ENCODE measurements at places on chromosomes 12 and 14.
A peak's percentile ranks its signal among the peaks of the same experiment; 100 is the strongest.

DNA sequence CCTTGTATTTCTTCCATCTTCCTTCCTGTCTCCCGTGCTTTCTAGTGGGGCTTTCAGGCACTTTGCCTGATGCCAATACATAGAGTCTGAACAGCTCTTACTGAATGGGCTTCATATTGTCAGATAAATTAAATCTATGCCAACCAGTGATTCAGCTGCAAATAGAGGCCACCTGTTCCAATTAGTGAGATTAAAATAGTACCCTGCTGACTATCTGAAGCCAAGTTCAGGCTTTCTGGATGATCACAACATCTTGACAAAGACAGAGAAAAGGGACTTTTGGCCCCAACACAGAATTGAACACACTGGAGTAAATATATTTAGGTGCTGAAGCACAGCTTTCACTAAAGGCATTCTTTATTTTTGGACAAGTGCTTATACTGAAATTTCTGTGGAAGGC lies 11.8 kb downstream of the TMCC3 start:
- DNase-seq = peak; percentile 91

- DNase-seq = no peak
Measured at GRCh38 chr12:65620046-65620445, 204.2 kb upstream of the HMGA2 start.

- peak; percentile 25 for DNase-seq
Measured at GRCh38 chr12:3116106-3116844, 39.1 kb downstream of the TSPAN9 start.

DNA sequence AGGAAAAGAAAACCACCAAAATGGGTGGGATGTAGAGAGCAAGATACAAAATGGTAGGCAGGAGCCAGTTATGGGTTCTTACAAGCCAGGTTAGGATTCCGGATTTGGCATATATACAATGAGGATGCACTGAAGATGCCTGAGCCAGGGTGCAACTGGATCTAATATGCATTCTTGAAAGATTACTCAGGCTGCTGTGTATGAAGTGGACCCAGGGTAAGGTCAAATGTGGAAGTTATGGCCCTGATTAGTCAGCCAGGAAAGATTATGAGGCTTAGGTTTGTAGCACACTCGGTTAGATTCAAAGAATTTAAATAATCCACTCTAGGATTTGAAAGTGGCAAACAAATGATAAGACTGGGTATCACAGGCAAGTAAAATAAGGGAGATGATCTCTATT lies 1750.7 kb upstream of the FLRT2 start:
- DNase-seq = no peak

DNA sequence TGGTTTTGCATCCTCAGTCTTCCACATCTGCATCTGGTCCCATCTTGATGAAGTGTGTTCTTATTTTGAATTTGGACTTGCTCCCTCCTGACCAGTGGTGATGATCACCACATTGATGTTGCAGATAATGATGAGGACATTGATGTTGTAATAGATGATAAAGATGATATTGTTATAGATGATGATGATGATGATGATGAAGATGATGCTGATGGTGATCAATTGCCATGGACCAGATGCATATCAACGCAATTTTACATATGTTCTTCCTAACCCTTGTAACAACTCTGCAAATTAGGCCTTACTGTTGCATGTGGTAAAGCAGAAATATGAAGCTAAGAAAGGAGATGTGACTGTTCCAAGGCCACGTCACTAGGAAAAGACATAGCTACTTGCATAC lies 380.3 kb upstream of the TBX3 start:
- no peak for DNase-seq

GRCh38 chr14:34237677-34238076 lies 224.4 kb downstream of the SPTSSA start:
- DNase-seq = no peak

DNA sequence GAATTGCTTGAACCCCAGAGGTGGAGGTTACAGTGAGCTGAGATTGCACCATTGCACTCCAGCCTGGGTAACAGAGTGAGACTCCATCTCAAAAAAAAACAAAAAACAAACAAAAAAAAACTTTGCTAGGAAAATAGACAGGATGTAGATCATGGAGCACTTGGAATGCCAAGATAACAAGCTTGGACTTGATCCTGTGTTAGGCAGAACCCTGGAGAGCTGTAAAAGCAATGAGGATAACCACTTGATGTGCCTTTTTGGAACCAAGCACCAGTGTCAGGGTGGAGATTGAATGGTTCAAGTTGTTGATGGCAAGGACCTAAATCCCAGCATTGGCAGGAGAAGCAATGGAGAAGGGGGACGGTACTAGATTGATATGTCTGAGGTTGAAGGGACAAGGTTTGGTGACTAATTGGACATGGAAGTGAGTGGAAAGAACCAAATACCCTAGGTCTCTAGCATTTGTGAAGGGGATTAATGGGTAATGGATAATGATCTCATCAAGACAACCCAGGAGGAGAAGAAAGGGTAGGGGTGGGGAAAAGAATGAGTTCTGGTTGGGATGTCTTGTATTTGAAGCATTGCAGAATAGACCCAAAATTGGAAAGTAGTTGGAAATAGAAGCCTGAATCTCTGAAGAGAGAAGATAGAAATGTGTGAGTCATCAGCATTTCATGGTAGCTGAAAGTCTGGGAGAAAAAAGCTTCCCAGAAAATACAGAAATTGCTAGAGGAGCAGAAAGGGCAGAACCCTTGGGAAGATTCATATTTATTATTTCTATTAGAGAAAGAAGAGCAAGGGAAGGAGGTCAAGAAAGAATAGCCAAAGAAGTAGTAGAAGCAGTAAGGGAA lies 176.7 kb downstream of the NUAK1 start:
- no peak for DNase-seq

DNA sequence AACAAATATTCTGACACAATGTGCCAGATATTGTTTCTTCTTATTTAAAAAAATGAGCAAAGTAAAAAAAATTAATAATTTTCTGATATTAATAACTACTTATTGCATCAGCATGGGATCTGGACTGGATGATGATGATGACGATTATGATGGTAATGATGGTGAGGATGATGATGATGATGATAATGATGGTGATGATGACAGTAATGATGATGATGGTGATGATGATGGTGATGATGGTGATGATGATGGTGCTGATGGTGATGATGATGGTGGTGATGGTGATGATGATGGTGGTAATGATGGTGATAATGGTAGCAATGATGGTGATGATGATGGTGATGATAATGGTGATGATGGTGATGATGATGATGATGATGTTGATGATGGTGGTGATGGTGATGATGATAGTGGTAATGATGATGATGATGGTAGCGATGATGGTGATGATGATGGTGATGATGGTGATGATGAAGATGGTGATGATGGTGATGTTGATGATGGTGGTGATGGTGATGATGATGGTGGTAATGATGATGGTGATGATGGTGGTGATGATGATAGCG lies 94.0 kb downstream of the SRRM4 start:
- DNase-seq = no peak

DNA sequence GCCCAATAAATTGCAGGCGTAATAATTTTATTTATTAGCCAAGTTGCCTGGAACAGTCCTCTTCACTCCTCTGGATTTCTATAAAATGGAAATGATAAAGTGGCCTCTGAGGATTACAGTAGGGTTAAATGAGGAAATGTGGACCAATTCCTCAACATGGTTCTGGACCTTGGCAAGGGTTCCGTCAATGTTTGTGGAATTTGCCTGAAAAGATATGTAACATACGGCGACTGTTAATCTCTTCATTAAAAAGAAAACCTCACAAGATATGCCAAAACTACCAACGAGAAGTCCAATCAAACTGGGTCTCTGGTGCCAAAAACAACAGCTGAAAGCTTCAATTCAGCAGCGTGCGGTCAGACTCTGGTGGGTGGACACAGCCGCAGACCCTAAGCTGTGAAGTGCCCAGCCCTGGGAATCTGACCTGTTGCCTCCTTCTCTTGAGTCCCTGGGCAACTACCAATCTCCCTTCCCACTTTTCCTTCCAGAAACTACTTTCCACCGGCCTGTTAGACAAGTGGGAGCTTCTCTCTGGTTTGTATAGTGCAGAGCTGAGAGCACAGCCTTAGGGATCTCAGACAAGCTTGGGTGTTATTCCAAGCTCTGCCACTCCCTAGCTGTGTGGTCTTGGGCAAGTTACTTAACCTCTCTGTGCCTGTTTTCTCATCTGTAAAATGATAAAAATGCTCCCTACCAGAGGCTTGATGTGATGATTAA lies 190.5 kb upstream of the GSC start:
- no peak for DNase-seq

- no peak for DNase-seq
Measured at GRCh38 chr14:34135492-34135891, 184.6 kb upstream of the EGLN3 start.

DNA sequence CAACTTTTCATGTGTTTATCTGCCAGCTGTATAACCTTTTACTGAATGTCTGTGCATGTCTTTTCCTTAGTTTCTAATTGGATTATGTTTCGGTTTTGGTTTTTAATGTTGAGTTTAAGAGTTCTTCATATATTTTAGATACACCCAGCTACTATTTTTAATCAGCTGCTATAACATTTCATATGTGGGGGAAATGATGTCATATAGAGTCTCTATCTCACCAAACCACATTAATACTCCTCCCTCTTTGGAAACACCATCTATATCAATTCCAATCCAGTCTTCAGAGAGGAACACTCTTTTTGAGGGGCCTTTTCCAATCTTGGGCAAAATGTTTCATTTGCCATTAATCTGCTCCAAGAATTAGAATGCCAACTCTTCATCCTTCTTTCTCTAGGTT lies 28.5 kb upstream of the GCH1 start:
- DNase-seq = no peak

DNA sequence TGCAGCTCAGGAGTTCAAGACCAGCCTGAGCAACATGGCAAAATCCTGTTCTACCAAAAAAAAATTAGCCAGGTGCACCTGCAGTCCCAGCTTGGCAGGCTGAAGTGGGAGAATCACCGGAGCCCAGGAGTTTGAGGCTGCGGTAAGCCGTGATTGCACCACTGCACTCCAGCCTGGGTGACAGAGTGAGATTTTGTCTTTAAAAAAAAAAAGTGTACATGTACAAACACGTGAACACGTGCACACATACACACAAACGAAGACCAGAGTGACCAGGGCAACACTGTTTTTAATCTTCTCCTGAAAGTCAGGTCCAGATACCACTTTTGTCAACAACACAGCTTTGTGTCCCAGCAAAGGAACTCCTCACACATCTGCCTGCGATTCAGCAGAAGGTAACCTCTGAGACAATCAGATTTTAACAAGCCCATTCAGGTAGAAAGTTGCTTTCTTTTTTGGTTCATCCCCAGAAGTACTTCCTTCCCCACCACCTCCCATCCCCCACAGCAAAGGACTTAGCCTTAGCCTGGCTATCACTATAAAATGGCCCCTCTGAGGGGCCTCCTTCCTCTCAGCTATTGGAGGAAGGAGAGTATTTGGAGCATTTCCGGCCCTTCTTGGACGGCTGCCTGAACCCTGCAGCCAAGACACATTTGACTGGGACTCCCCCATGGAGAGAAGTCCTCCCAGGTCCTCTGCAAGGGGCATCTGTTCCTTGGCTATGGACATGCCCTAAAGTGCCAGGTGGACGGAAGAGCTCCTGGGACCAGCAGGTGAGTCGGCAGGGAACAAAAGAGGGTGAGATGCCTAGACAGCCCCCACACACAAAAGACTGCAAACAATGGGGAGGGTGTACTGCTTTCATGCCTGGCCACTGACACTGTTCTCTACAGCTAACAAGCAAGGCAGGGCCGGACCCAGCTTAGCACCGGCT lies 9.8 kb downstream of the CTDSP2 start:
- peak; percentile 59 for DNase-seq

GRCh38 chr14:68650404-68650994 lies 142.4 kb downstream of the ZFP36L1 start:
- DNase-seq = no peak

- DNase-seq = peak; percentile 27
Measured at GRCh38 chr14:20873370-20874177, 17.6 kb upstream of the RNASE3 start.
